ENCODE measurements at places on chromosomes 11 and 22.

GRCh38 chr22:33380789-33381530 is 322.8 kb upstream of the SYN3 start:
- DNase-seq = no peak

- DNase-seq = no peak
Measured at GRCh38 chr11:128757886-128758612, 64.2 kb downstream of the FLI1 start.

DNA sequence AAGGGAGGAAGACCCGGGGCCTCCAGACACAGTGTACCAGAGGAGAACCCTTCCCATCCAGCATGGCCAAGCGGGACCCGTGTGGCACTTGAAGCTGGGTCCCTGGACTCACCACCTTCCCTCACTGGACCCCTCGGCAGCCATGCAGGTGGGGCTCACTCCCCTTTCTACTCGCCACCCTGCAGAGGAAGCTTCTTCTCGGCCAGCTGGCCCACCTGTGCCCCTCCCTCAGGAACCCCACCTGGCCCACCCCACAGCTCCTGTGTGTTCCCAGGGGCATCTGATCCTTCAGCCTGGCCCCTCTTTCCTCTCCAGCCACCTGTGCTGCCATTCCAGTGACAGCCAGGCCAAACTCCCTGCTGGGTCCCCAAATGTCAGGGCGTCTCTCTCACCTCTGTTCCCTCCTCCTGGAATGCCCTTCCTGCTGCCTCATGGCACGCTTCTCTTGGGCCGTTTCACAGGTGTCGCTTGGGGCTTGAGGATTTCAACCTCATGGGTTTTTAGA is 38.0 kb downstream of the IGF2 start:
- DNase-seq = no peak

DNA sequence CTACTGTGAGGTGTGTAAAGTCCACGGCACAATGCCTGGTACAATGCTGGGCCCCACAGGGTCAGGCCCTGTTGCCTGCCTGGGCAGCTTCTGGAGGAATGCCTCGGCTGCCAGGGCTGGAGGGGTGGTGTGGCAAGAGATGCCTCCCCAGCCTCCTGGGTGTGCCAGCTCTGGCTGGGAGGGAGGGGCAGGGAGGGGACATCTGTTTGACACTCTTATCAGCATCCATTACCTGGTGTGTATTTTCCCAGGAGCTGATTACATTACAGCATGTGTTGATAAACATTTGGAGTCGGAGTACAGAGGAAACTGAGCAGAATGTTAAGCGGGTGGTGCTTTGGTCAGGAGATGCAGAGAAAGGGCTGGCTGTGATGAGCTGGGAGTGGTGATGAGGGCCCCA is 11.0 kb upstream of the NECTIN1 start:
- no peak for DNase-seq

GRCh38 chr22:23714596-23715578 is 24.1 kb downstream of the RGL4 start:
- DNase-seq = no peak

GRCh38 chr11:93432247-93432646 is 101.7 kb downstream of the DEUP1 start:
- DNase-seq = no peak

Measured in muscle of leg (tissue), 16 donors.